Retinal pigment epithelial cell (primary cell): ENCODE measurements at places on chromosomes 11 and 22.

DNA sequence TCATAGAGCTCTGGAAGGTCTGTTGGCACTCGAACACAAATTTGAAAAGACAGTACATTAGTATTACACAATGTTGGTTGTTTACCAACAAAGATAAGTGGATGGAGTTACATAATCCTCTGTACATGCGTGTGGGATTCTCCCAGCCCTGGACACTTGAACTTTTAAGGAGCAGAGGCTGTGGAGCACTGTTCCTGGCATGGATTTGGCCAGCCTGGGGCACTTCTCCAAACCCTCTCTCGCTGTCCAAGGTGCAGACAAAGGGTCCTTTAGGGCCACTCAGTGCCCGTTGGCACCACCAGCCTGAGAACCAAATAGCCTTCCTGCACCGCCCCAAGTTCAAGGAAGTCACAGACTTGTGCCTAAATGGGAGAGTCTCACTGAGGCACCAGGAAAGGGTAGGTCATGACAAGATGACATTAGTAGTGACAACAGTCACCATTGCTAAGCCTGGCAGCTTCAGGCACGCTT, 1.6 kb upstream of the ANO1 start:
- no peak for DNase-seq

GRCh38 chr11:8209208-8209807, 40.5 kb upstream of the RIC3 start:
- no peak for DNase-seq

DNA sequence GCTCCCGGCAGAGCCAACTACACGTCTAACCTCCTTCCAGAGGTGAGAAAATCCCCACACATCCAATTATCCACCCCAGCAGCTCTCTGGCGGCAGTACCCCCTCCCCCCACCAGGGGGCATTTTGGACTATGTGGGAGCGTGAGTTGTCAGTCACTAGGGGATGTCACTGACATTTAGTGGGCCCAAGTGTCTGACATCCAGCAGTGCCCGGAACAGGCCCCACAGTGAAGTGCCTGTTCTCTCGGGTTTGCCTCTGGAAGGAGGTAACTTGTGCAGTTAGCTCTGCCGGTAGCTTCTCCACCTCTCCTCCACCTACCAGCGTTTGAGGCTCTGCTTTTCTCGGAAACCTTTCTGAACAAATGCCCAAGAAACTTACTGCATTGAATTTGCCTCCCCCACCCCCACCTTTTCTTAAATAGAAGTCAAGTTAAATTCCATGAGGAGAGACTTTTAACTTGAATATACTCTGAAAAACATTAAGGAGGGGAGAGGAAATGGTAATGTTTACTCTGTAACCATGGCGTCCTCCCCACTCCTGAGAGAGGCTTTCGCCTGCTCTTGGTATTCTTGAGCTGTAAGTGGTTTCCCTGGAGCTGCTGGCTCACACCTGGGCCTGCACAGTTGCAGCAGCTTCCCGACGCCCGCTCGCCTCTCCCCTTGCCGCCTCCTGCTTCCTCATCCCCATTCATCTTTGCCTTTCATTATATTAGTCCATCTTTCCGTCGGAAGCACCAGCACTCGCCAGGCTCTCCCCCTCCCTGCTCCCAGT, 112.8 kb downstream of the WNT7B start:
- no peak for DNase-seq

- no peak for DNase-seq
Observed at GRCh38 chr22:50307890-50308596, 597 bp upstream of the PLXNB2 start.

GRCh38 chr22:17228725-17229126, 9.5 kb upstream of the ADA2 start:
- no peak for DNase-seq

GRCh38 chr11:36156817-36157519, 132.3 kb downstream of the COMMD9 start:
- no peak for DNase-seq

GRCh38 chr22:50548040-50548920, 2.6 kb downstream of the KLHDC7B start:
- DNase-seq: no peak

DNA sequence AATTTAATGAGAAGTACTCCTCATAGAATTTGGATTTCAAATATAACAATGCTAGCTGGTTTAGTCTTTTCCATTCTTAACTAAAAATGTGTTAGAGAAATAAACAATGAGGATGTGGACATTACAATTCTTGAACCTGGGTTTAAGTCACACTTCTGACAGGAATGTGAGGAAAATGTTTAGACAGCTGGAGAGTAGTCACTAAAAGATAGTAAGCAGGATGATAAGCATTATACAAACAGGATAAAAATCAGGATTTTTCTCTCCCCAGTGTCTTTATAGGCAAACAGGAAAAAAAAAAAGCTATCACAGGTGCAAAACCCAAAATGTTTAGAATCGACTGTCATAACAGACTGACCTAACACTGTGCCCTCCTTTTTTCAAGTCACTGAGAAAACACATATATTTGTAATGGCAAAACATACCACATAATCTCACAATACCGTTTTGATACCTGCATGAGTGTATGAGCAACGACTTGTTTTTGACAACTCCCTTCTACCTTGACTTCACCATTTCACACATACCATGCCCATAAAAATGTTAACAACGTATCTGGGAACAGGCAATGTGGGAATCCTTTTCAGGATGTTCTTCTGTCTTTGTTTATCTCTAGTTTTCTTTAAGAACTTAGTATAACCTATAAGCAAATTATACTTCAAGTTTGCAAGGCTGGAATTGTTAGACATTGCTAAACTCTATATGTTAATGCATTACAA, 242.0 kb downstream of the SBF2 start:
- no peak for DNase-seq

DNA sequence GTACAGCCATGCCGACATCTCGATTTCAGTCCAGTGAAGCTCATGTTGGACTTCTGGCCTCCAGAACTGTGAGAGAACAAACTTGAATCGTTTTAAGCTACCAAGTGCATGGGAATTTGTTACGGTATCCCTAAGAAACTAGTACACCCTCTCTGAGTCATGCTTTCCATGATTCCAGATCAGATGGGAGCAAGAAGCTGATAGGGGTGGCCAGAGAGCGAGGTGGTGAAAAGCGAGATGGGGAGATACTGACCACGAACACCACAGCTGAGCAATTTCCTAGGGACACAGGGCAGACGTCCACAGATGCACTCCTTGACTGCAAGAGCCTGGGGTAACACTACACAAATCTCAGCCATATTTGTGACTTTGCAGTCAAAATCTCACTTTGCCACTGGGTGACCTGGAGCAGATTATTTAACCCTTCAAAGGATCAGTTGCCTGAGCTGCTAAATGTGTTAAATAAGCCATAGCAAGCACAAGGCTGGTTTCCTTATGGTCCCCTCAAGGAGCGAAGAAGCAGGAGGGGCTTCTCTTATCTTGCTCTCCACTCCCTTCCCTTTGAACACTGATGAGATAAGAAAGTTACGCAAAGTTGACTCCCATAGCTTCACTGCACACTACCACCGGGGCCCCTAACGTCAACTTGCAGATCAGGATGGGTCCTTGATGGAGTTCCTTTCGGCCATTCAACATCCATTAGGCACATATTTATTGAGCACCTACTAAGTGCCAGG, 22.6 kb upstream of the RCN1 start:
- DNase-seq: no peak

DNA sequence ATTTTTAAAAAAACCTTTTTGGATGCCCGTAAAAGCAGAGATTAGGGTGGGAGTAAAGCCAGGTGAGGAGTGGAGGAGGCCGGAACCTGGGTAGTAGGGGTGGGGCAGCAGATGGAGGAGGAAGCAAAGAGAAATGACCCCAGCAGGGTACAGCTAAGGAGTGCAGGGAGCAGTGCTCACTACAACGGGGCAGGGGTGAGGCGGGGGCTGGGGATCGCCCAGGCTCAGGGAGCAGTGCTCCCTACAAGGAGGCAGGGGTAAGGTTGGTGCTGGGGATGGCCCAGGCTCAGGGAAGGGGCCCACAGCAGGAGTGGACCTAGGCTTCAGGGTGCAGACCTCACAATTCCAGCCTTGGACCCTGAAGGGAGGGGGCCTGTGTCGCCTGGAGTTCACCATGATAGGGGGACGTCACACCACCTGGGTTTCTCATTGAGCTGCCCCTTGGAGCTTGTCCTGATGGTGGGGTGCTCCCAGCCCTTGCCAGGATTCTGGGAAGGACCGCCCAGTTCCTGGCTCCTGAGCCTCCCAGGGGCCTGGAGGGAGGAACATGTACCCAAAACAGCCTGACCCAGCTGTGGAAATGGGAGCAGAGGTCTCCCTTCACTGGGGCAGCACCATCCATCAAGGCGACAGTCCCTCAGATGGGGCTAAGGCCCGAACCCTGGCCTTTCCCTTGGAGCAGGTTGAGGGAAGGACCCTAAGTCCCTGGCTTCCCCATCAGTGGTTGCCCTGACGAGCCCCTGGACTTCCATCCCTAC, 2.9 kb upstream of the PNPLA2 start:
- no peak for DNase-seq

- DNase-seq: no peak
Observed at GRCh38 chr11:59284773-59285129, 72.0 kb upstream of the MPEG1 start.

DNA sequence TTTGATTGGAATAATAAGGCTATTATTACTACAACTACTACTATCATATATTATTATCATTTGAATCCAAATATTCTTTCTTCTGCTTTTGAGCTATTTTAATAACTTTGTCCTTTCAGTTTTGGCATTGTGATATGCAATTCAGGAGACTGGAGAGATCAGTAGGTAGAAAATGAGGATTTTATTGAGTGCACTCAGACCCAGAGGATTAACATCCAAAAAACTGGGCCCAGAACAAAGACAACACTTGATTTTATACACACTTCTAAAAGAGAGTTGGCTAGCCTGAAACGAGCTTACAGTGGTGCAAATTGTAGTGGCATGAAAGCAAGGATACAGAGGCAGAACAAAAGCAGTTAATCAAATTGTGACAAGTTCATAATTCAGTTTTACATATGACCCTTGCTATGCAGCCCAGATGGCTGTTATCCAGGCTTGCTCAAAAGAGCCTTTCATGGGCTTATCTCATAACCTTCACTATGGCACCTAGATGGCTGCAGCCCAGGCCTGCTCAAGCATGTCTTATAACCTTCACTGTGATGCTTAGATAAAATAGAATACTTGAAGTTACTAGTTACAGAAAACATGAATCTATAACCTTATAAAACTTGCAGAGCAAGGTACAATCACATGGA, 796.3 kb upstream of the RAG2 start:
- DNase-seq: no peak

GRCh38 chr11:76229690-76230240, 23.5 kb upstream of the WNT11 start:
- DNase-seq: no peak
